ENCODE measurements at places on chromosomes 16 and 17.

DNA sequence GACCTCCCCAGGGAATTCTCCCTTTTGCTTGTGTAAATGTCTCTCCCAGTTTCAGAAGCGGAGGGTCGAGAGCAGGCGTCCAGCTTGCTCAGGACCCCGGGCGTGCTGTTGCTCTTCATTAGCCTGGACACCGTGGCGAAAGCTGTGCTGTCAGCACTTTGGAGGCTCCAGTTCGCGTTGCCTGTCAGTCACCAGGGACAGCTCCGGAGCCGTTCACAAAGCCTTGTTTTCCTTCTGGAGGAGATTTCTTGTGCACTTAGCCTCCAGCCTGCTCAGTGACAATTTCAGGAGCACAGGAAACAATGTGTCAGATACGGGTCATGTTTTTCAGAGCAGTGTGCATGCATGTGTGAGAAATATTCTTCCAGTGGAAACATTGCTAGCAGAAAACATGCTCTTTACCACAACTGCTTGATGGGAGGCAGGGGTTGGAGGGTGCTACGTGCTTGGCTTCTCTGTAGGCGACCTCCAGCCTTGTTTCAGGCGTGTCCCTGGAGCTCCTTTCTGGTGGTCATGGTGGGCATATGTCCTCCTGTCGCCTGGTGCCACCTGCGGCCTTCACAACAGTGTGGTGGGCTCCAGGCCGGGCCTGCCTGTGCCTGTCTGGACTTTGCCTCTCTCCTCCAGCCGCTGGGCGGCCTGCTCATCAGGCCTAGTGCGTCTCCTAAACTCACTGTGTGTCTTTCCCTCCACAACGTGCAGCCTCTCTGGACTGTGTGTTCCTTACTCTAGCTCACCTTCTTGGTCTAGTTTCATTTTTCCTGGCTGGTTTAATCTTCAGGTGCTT is 29.0 kb downstream of the ZNF750 start:
- no peak for DNase-seq

GRCh38 chr16:56409195-56409594 is 16.1 kb downstream of the AMFR start:
- no peak for DNase-seq

- no peak for DNase-seq
These were observed 6.9 kb downstream of the CHD9 start for GRCh38 chr16:53061701-53062159.

GRCh38 chr17:48722915-48723422 is at the start of gene PRAC2:
Gene PRAC2, plus strand, starts transcription at chr17:48723185. Its CDS starts 1,226 bp downstream, at chr17:48724411.
- no peak for DNase-seq

DNA sequence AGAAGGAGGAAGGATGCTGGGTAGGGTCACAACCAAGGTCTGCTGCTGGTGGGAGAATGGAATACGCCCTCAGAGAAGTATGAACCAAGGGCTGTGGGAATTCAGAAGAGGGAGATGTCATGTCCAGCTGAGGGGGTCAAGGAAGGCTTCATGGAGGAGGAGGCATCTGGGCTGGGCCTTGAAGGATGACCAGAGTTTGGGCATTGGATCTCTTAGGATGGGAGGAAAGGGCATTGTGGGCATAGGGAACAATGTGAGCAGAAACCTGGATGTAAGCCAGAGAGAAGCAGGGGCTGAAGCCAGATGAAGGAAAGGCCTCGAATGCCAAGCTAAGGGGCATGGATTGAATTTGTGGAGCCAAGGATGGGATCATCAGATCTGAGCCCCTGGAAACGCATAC is 49.2 kb upstream of the MAP3K14 start:
- no peak for DNase-seq

GRCh38 chr17:42253578-42253977 is 22.6 kb downstream of the STAT5B start:
- no peak for DNase-seq

GRCh38 chr17:64783031-64783461 is 120.9 kb upstream of the SMURF2 start:
- DNase-seq, result no peak

GRCh38 chr17:73389411-73389810 is 77.6 kb upstream of the CDC42EP4 start:
- DNase-seq, result no peak
